ENCODE measurements at places on chromosomes 5 and 9. TPM values are rescaled to one million over a fixed set of nuclear protein-coding genes. Genes with fewer than 3 reads are reported as not detected.

The KCNV2 gene
- not detected for polyA plus RNA-seq

- DNase-seq, result no peak
Observed at GRCh38 chr5:175254155-175254554, 189.8 kb downstream of the DRD1 start.

The ZFP2 gene
- polyA plus RNA-seq, result 1.8 TPM

DNA sequence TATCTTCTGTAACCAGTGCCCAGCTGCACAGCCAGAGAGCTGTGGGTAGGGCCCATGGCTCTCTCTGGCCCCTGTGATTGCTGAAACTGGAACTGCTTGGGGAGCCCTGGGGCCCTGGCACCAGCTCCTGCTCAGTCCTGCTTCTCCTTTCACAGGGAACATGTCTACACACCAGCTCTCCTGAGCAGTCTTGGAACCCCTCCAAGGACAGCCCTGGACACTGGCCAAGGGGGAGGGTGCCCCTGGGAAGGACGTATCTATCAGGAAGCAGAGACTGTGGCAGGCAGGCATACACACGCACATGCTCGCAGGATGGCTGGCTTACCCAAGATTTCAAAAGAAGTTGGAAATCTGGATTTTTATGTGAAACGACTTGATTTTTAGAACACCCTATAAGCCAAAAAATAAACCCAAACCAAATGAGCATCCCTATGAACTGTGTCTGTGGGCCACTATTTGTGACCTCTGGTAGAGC is 8.8 kb upstream of the TRAF1 start:
- peak; percentile 92 for DNase-seq

- no peak for DNase-seq
Observed at GRCh38 chr9:34046784-34047379, 1.8 kb downstream of the UBAP2 start.

DNA sequence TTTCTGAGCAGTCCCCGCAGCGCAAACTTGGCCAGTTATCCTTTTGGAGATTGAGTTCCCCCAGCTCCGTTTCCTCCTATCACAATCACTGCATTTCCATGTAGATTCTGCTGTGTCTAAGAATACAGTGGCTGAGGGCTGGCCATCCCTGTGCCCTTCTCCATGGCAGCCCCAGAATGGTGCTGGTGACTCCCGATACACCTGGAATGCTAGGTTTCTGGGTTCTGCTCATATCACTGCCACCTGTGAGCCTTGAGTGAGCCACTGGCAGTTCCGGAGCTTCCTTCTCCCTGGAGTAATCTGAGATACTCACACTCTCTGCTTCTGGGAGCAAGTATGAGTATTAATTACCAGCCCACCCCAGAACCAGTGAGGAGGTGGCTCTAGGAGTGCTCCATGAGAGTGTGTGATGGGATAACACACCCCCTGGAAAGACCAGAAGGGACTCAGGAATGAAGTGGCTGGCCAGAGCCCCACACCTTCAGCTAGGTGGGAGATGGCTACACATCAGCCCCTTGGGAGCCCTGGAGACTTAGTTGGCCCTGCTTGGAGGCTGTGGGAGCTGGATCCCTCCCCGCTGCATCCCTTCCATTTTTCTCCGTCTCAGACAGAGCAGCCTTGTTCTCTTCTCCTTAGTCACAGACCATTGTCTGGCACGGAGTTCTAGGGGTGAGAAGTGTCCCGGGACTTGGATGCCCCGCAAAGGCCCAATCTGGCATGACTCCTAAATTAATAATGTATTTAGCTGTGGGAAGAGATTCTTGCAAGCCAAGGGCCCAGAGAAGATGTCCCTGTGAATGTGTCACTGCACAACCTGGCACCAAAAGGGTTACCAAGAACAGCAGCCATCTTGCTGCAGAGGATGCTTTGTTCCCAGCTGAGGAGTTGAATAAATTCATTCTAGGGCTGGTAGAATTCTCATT is 4.9 kb downstream of the PCDHGC5 start:
- DNase-seq, result no peak

GRCh38 chr5:135223404-135223803 is 175.6 kb downstream of the MACROH2A1 start:
- DNase-seq, result no peak

- no peak for DNase-seq
Observed at GRCh38 chr9:108996643-108997042, 16.7 kb downstream of the CTNNAL1 start.

DNA sequence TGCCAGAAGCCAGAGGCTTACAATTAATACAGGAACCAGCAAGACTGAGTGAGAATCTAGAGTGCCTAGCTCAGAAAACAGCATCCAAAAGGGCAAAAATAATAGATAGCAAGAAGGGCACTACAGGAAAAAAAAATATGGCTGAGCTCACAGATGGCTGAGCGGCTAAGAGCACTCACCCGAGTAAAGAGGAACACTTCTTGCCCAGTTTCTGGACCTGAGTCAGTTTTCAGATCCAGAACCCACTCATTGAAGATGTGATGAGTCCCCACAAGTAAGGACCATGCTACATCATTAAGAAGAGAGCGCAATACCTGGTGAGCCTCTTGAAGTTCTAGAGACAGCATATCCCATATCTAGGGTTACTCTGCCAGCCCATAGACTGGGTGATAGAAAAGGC is 65.5 kb upstream of the MAP3K1 start:
- no peak for DNase-seq

DNA sequence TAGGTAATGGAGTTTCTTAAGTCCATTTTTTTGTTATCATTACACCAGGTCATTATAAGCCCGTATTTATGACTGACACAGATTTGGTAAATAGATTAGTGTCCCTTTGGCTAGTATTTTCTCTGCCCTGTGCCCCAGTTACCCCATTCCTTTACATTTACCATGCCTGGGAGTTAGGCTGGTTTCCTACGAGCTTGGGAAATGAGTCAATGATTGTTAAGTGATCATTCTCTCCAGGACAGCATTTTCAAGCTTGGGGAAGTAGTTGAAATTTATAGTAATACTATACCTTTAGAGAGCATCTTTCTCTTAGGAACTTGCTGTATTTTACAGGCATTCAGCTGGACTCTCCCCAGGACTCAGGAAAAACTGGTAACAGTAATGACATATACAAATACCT is 573.1 kb downstream of the TLE4 start:
- DNase-seq, result no peak

The MARCHF3 gene
- polyA plus RNA-seq, result 2.3 TPM

The PCDHGA3 gene
- not detected for polyA plus RNA-seq
